ENCODE measurements at places on chromosomes 3 and 15.

GRCh38 chr15:96448923-96449322 lies 118.4 kb downstream of the NR2F2 start:
- DNase-seq = no peak

GRCh38 chr3:39210078-39210477 lies 17.7 kb upstream of the XIRP1 start:
- DNase-seq = no peak

GRCh38 chr3:134029734-134030378 lies at the start of gene SLCO2A1:
SLCO2A1 (minus strand) TSS chr3:134029925; CDS start chr3:134029802, 123 bp downstream.
- no peak for DNase-seq

GRCh38 chr3:54986294-54986693 lies 58.4 kb upstream of the LRTM1 start:
- no peak for DNase-seq

DNA sequence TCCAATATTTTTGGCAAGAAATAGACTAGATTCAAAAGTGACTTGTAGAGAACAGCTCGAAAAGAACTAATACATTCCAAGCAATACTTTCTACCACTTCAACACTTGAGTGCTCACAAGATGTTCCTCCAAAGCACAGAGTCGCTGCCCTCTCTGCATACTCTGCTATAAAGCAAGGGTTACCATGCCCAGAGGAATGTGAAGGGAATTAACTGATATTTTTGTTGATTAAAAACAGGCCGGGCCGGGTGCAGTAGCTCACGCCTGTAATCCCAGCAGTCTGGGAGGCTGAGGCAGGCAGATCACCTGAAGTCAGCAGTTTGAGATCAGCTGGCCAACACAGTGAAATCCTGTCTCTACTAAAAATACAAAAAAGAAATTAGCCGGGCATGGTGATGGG lies 57.6 kb upstream of the CSPG5 start:
- no peak for DNase-seq

DNA sequence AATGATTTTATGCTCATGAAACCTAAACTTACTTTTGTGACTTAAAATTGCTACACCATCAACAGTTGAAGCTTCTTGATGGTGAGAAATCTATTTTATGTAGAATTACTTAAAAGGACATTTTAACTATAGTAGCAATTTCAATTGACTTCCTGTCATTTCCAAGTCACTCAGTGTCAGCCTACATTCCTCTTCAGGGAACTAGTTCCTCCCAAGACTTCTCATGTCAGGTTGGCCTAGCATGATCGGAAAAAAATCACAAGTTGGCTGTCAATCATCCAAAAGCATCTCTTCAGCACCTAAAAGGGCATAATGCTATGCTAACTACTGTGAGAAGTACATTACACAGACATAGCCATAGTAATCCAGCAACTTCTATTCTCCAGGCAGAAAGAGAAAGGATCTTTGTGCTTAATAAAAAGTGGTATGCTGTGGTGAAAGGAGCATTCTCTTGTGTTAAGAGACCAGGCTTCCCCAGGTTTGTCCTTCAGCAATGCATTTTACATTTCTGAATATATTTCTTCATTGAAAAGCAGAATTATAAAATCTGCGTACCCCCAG lies 893.7 kb downstream of the AGBL1 start:
- no peak for DNase-seq

GRCh38 chr3:26091096-26091495 lies 301.2 kb downstream of the OXSM start:
- DNase-seq = no peak

GRCh38 chr3:126538316-126538715 lies 14.4 kb downstream of the CHST13 start:
- DNase-seq = no peak

- no peak for DNase-seq
These were observed 3.4 kb upstream of the LMLN start for GRCh38 chr3:197956626-197956988.

- no peak for DNase-seq
These were observed 112.3 kb downstream of the RORA start for GRCh38 chr15:61116825-61117224.

GRCh38 chr3:136733317-136733833 lies 18.8 kb downstream of the STAG1 start:
- DNase-seq = no peak

GRCh38 chr3:160921020-160921635 lies 165.1 kb downstream of the PPM1L start:
- DNase-seq = no peak

DNA sequence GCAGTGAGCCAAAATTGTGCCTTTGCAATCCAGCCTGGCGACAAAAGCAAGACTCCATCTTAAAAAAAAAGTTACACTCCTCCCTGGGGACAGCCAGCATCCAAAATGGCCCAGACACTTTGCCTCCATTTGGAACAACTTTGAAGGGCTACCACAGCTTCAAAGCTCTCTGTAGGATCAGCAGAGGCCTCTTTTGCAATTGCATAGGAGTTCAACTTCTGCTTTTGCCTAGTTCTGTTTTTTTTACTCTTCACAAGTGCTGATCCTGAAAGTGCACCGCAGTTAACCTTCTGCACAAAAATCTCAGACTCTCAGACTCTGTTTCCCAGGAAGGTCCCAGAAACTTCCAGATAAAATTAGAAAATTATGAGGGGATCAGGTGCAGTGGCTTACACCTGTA lies 25.2 kb upstream of the SLC4A7 start:
- DNase-seq = no peak

- no peak for DNase-seq
These were observed 50.3 kb upstream of the SPRED1 start for GRCh38 chr15:38202361-38202760.

- DNase-seq = no peak
These were observed 60.0 kb downstream of the MLH1 start for GRCh38 chr3:37053337-37053736.

GRCh38 chr3:66778777-66779176 lies 219.3 kb upstream of the KBTBD8 start:
- DNase-seq = no peak

GRCh38 chr3:149575213-149575960 lies 82.4 kb downstream of the WWTR1 start:
- no peak for DNase-seq

DNA sequence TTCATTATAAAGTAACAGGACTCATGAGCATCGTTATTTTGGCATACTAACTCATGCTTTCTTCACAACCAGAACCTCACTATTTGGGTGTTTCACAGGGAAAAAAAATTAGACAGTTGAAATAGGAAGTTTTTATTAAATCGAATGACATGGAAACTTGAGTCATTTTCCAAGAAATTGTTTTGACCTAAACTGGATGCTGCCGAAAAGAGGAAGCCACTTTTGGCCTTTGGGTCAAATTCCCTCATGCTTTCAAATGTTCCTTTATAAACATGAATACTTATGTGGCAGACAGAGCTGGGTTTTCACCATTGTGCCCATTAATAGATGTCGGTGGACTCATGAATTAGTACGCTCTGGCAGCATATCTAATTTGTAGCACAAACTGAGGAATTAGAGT lies 224.9 kb downstream of the MCTP2 start:
- no peak for DNase-seq

- DNase-seq = no peak
These were observed 108.8 kb upstream of the HACD2 start for GRCh38 chr3:123693584-123694190.

GRCh38 chr15:92819278-92820235 lies 80.6 kb upstream of the CHD2 start:
- no peak for DNase-seq

GRCh38 chr3:141456301-141456625 lies 30.6 kb upstream of the RASA2 start:
- no peak for DNase-seq

DNA sequence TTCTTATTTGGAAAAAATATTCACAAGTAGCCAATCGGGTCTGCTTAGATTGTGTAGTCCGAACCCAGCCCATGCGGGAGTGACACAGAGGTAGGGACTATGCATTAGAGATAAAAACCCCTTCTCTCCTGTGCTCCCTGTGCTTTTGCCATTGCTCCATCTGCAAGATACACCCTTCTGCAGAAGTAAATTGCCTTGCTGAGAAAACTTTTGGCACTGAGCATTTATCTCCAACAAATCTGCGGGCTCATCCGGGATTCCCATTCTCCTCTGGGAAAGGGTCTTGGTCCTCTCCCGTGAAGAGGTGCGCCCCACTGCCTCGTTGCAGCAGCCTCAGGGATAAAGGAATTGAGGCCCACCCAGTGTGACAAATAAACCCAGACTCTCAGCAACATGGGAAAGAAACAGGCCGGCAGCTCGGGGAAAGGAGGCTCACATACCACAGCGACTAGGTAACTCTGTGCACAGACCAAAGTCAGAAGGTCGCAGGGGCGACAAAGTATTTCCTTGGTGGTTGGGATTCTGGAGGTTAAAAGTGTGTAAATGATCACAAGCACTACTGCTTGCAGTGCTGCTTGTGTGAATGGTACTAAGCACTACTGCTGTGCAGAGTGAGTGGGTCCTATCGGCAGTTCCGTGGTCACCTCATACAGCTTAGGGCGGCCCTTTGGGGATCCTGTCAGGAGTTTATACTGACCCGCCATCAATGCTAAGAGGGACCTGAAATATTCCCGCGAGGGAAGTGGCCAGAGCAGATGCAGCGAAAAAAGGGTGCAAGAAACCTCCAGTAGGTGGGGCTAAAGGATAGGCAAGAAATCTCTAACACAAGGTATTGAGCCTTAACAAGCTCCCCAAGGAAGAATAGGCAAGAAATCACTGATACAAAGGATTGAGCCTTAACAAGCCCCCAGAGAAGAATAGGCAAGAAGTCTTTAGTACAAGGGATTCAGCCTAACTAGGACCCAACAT lies 54.3 kb downstream of the GSK3B start:
- no peak for DNase-seq

- no peak for DNase-seq
These were observed 255.4 kb upstream of the UBE2E1 start for GRCh38 chr3:23550402-23550801.
